ENCODE measurements at places on chromosomes 16 and 17. TPM values are rescaled to one million over a fixed set of nuclear protein-coding genes. Genes with fewer than 3 reads are reported as not detected.

The FSCN2 gene
- 3.7 TPM for total RNA-seq

The NAGLU gene
- total RNA-seq = 19.8 TPM

DNA sequence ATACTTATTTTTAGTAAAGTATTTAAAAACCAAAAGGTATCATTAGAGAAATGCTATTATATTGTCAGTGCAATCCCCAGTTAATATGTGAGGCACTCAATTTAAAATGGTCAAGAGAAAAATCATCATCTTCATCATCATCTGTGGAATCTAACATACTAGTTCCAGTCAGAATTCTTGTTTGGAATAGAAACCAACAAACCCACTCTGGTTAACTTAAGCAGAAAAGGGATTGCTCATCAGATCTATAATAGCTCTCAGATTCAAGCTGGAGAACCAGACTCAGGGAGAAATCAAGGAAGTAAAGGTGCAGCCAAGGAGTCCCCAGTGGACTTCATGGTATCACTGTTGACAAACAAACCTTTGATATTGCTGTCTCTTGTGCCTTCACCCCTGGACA lies 43.7 kb upstream of the KCNJ16 start:
- DNase-seq = no peak

- DNase-seq = no peak
Measured at GRCh38 chr16:87457709-87458423, 35.0 kb downstream of the ZCCHC14 start.

DNA sequence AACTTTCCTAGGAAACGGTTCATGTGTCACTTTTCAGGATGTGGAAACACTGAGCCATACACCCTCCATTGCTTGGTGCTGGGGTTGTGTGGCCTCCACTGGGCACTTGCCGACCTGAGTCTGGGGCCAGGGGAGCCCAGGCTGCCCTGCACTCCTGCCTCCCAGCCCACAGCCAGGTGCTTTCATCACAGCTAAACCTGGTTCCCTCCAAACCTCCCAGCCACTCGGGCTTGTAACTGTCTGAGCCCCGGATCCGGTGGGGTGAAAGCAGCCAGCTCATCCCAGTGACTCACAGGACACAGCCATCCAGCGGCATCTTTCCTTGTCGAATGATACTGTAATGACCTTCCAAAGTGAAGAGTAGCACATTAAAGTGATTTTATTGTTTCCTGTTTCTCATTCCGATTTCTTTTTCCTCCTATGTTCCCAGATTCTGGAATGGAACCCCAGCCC lies 19.8 kb downstream of the CARHSP1 start:
- no peak for DNase-seq

GRCh38 chr17:72682605-72683004 lies 409.9 kb downstream of the SLC39A11 start:
- DNase-seq = no peak

The NCOR1 gene
- total RNA-seq = 185 TPM

GRCh38 chr16:23836404-23837311 lies 875 bp downstream of the PRKCB start:
- peak; percentile 81 for DNase-seq

The VMP1 gene
- 91.8 TPM for total RNA-seq

Data from suprapubic skin (tissue), 4 donors.